ENCODE measurements at places on chromosomes 12 and 14.
A peak's percentile ranks its signal among the peaks of the same experiment; 100 is the strongest.

GRCh38 chr14:70810621-70811020 lies 1.3 kb upstream of the MAP3K9 start:
- no peak for DNase-seq

DNA sequence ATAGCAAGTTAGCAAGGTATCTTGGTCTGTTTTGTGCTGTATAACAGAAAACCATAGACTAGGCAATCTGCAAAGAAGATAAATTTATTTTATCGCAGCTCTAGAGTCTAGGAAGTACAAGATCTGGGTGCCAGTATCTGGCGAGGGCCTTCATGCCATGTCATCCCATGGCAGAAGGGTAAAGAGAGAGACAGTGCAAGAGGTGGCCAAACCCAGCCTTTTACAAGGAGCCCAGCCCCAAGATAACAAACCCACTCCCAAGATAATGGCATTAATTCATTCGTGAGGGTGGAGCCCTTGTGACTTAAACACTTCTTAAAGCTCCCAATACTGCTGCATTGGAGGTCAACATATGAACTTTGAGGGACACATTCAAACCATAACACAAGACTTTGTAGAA lies 16.9 kb downstream of the RPS29 start:
- DNase-seq = no peak

GRCh38 chr14:92590176-92590575 lies 76.6 kb downstream of the RIN3 start:
- DNase-seq = no peak

GRCh38 chr12:116922194-116922897 lies 11.6 kb downstream of the FBXW8 start:
- DNase-seq = no peak

DNA sequence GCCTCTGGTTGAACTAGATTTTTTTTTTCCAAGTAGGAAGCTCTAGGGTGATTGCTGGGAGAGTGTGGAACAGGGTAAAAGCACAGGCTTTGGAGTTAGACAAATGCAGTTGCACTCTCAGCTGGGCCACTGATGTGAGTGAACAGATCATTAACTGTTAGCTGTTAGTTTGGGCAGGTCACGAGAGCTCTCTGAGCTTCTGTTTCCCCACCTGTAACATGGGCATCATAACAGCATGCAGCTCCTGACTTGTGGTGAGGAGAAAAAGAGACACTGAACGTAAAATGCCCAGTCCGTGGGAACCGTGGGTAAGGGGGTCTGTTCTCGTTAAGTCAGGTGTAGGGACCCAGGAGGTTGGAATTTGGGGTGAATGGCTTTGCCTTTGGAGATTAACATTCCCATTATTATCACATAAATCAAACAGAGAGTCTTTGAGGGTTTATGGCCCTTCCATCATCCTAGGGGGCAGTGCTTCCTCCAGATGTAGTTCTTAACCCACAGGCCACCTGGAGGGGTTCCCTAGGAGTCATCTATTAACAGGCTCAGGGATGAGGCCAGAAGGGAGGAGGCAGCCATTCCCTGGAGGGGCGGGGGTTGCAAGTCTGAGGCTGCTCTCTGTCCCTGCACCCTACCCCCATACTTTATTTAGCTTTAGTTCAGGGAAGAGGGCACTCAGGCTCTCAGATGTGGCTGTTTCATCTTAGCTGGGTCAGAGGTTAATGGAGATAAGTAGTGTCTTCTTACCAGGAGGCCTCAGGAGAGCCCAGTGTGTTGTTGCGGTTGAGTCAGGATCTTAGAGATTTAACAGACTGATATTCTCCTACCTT lies 135.2 kb downstream of the DACT1 start:
- DNase-seq = no peak

- no peak for DNase-seq
These were observed 69.3 kb upstream of the TMPO start for GRCh38 chr12:98446060-98446459.

GRCh38 chr12:120997448-120997847 lies 18.8 kb downstream of the C12orf43 start:
- no peak for DNase-seq

DNA sequence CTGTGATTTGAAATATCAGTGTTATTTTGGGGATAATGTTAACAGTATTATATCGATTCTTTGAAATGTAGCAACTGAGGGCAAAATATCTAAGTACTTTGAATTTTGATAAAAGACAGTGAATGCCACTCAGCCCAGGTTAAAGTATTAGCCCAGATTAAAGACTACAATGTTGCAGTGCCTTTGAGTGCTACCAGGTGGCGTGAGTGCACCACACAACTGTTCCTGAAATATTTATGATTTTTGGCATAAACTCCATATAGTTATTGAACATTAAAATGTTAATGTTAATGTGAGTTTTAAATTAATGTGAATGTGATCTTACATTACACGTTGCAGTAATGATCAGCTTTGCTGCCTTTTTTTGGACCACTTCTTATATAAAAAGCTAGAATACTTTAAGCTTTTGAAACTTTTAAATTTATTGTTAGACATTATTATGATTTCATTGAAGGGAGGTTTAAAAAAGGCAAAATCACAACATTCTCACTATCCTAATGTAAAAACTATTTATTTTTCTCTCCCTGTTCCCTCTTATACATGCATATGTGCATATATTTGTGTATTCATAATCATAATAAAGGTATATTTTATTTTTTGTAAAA lies 22.5 kb downstream of the MRPS35 start:
- DNase-seq = peak; percentile 11

GRCh38 chr14:52259434-52259833 lies 8.1 kb upstream of the PTGDR start:
- no peak for DNase-seq

- no peak for DNase-seq
These were observed 116.3 kb downstream of the SLC15A4 start for GRCh38 chr12:128707488-128707887.

DNA sequence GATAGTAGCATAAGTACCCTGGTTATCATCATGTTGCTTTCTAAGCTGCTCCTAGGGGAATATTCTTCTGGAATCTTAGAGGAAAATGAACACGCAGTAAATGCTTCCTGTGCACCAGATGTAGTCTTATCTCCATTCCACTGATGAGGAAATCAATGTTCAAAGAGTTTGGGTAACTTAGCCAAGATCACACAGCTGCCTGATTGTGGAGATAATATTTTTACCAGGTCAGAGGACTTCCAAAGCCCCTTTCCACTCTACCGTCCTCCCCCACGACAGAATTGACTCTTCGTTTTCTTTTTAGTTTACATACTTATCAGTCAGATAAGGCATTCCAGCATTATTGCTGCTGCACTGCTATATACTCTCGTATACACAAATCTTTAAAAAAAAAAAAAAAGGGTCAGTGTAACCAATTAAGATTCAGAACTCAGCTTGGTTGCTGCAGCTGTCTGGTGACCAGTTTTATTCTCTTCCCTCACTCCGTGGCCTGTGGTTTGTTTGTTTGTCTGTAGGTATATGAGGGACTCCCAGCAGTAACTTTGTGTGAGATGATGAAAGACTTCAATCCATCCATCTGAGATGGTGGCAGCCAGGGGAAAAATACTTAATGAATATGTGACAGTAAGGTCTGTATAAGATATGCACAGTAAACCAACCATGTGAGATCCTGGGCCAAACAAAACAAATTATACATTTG lies 110.5 kb downstream of the TGFB3 start:
- DNase-seq = no peak

DNA sequence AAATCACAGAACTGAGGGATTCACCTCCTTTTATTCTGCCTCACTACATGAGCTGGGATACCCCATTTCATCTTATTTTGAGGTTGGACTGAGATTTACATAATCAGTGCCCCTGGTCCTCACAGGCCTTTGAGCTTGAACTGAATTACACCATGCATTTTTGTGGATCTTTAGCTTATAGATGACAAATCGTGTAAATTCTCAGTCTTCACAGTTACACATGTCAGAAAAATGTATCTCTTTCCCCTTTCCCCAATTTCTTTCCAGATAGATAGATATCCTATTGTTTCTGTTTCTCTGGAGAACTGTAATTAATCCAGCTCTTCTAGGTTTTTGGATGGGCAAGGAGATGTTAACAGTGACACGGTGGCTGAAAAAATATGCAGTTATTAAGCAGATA lies 1778.9 kb upstream of the SEL1L start:
- DNase-seq = no peak

DNA sequence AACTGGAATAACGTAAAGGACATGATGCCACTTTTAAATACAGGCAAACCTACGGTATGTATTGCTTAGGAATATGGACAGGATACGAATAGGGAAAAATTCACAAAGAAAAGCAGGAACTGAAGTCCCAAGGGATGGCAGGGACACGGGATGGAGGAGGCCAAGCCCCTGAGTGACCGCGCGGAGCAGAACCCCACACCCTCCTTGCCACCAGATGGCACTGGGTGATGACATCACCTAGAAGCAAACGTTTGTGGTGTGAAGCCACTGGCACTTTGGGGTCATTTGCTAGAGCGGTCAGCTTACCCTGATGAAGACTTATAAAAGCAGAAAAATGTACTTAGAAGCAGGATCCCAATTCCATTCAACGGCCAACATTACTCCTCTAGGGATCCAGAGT lies 9.4 kb downstream of the DHX37 start:
- no peak for DNase-seq

- no peak for DNase-seq
These were observed 602.6 kb downstream of the SNAPC1 start for GRCh38 chr14:62364800-62365280.

DNA sequence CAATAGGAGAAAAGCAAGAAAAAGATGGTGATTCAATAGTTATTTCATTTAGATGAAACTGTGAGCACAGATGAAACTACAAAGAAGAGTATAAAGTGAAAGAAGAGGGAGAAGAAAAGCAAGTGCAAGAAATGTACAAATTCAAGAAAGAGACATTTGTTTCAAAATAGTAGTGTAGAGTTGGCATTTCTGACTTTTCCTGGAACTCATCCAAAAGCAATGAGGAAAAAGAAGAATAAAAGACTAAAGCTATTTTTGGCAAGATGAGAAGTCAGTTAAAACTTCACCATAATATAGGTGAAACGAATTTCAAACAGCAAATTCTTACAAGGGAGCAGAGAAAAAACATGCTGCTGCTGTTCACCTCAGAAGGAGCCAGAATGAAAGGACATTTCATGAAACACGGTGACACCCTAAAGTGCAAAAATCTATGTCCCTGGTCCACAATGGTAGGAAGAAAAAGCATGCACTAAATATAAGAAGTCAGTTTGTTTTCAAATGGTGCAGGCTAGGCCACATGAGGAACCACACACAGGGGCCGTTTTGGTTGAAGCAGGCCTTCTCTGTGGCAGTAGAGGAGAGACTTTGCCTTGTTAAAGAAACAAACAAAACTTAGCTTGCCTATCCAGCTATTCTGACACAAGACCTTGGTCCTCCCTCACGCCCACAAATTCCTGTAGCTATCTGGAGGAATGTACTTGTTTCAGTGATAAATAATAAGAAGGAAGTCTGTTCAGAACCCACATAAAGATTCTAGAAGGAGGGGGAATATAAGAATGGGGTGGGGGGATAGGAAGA lies 11.1 kb upstream of the CMAS start:
- no peak for DNase-seq

DNA sequence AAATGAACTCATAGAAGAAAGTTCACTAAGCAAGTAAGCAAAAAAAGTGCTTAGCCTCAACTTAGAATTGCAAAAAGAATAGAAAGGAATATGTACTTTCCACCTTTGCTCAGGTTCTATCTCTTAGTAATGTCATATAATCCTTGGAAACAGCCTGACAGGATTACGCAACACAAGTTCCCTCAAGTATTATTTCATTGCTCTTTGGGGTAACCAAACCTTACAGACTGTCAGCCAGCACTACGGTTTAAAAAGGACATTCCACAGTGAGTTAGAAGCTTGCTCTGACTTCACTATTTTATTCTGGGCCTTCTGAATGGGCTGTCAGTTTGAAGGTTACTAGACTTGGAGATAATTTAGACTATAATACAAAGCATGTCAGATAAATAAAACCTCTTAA lies 264.0 kb downstream of the ATXN7L3B start:
- no peak for DNase-seq

GRCh38 chr12:92292016-92292415 lies 146.4 kb upstream of the BTG1 start:
- DNase-seq = no peak

- DNase-seq = no peak
These were observed 224.3 kb upstream of the ATP2B1 start for GRCh38 chr12:89932954-89933353.

DNA sequence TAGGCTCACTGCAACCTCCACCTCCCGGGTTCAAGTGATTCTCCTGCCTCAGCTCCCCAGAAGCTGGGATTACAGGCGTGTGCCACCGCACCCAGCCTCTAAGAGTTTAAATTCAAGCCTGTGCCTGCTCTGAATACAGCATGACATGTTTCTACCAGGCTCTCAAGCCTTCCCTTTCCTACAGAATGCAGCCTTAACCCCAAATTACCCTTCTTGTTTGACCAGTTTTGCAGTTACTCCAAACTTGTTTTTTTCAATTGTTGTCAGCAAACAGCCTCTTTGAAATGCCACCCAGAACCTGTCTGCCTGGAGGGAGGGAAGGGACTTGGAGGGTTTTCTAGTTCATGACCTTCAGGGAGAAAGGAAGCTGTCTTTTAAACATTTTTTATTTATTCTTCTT lies 15.4 kb downstream of the GLTP start:
- DNase-seq = no peak

- DNase-seq = no peak
These were observed 320.4 kb downstream of the BCL11B start for GRCh38 chr14:98951521-98952152.

GRCh38 chr12:12592930-12593329 lies 18.7 kb upstream of the CREBL2 start:
- no peak for DNase-seq

GRCh38 chr12:27781680-27782079 lies 1.6 kb upstream of the MANSC4 start:
- DNase-seq = no peak

DNA sequence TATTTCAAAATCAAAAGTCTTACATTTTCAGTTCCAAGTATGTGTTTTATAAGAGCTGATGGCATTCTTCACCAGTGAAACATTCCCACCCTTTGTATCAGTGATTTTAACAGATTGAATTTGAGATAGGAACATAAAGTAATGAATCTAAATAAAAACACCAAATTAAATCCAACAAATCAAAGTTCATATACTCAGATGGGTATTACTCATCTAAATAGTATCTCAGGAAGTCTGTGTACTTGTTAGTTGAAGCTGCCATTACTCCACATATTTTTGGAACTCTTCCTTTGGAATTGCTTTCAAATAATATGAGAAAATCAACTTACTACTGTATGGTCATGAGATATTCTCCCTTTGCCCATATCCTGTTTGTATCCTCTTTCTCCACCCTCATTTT lies 89.1 kb downstream of the MIA2 start:
- no peak for DNase-seq

- no peak for DNase-seq
These were observed 64.9 kb downstream of the EFCAB11 start for GRCh38 chr14:89889626-89890025.
